Left renal pelvis (tissue), 4 donors: ENCODE measurements at places on chromosomes 7 and 10.
A peak's percentile ranks its signal among the peaks of the same experiment; 100 is the strongest.

- no peak for DNase-seq
Measured at GRCh38 chr10:132993271-132994184, 51.2 kb upstream of the CFAP46 start.

DNA sequence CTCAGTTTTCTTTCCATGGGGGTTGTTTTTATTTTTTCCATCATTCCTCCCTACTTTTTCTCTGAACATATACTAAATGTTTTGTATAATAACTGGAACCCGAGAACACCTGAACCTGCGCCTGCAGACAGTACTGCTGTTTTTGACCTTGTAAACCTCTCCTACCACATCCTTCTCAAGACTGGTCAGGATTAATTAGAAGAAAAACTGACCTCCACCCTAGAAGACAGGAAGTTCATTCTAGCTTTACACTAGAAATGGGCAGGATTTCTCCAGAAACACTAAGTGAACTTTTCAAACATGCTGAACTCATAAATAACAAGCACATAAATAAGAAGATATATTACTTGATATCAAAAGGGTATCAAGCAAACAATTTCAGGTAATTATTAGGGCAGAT is 751 bp upstream of the HYCC1 start:
- DNase-seq: no peak

DNA sequence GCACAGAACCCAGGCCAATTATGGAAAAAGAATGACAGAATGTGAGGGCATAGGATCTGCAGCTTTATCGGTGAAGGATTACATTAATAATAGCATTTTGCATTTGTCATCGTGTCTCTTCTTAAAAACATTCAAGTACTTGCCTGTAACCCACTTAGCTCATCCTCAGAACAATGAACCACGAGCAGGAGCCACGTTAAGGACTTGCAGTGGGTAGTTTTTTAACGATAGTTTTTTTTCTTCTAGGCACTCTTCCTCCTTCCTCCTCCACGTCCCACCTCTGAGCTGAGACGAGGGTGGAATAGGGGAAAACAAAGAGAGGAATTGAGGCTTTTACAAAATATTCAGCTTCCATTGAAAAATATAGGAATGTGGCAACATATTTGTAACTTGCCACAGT is 27.1 kb downstream of the CDHR3 start:
- no peak for DNase-seq

DNA sequence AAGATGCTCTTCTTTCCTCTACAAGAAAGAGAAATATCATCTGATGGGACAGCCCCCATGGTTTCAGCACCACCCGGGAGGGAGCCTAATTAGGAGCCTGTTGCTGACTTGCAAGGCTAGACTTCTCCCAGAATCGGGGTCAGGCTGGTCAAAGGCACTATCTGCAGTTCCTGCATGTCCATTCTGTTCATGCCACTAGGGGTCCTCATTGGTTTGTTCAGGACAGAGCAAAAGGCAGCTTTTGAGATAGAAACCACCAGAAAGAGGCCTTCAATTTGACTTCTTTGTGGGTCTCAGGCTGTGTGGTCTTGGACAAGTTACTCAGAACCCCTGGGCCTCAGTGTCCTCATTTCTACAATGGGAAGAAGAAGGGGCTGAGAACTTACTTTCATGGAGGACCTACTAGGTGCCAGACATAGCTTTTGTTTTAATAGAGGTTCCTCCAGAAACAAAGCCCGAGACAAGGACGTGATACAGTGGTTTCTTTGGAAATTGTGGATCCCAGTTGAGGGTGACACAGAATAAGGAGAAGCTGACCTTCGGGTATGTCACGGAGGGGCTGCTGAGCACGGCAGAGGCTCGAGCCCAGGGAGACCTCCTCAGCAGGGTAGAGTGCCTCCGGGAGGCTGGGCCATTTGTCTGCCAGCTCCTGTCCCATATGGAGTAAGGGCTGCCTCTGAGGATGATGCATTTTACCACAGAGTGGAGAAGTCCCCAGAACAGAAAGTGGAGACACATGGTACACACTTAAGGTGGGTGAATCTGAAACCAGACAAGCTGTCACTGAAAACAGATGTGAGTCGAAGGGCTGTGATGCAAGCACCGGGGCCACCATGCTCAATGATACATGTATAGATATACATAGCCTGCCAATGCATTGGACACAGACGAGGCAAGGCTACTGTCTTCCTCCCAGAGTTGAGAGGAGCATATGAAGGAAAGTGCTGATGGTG is 33.1 kb upstream of the NEUROD6 start:
- peak; percentile 14 for DNase-seq

DNA sequence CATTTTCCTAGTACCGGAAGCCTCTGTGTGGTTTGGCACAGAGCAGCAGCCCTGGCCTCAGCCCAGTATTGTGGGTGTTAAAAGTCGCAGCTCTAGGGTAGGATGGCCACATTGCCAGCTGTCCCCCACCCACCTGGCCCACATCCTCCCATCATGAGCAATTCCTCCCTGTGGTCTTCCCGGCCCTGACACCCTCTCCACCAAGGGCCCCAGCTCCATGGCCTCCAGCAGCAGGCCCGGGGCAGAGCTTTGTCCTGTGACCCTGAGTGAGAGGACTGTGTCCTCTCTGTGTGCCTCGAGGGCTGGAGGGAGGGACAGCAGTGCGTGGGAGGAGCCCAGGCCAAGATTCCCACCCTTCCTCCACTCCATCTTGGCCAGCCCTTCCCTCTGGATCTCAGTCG is 93.7 kb downstream of the MYL10 start:
- DNase-seq: no peak

DNA sequence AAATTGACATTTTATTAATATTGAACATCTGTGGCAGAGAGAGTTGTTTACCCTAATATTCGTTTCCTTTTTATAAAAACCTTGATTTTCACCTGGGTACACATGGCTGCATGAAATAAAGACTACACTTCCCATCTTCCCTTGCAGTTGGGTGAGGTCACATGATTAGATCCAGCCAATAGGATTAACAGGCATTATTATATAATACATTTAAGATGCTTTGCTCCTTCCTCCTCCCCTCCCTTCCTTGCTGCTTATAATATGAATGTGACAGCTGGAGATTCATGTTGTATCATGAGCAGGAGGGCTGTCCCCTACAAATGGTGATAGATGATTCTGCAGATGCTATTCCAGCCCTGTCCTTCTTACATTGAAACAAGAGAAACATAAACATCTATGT is 146.6 kb downstream of the SH2D4B start:
- no peak for DNase-seq

- DNase-seq: no peak
Measured at GRCh38 chr7:55554038-55554437, 18.3 kb downstream of the VOPP1 start.

- DNase-seq: no peak
Measured at GRCh38 chr7:24764972-24765744, 7.9 kb upstream of the GSDME start.

- DNase-seq: no peak
Measured at GRCh38 chr10:575402-576129, 113.9 kb downstream of the DIP2C start.

DNA sequence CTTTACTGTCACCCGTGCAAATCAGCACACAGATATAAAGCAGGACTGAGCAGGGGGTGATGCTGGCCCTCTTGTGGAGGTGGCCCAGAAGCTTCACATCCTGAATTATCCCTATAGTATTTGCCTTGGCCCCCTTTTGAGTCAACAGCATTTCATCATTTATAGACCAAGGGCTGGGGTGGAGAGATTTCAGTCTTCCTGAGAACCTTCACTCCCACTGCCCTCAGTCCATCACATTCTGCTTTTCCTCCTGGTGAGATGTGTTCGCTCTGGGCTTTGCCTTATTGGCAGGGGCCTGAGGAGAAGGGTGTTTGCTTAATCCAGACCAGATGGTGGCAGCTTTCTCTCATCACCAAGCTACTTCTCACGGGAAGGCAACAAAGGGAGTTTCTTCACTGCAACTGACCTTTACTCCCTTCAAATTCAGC is 47.7 kb downstream of the NOC3L start:
- DNase-seq: no peak

GRCh38 chr7:125136755-125137532 is 207.3 kb upstream of the POT1 start:
- no peak for DNase-seq

DNA sequence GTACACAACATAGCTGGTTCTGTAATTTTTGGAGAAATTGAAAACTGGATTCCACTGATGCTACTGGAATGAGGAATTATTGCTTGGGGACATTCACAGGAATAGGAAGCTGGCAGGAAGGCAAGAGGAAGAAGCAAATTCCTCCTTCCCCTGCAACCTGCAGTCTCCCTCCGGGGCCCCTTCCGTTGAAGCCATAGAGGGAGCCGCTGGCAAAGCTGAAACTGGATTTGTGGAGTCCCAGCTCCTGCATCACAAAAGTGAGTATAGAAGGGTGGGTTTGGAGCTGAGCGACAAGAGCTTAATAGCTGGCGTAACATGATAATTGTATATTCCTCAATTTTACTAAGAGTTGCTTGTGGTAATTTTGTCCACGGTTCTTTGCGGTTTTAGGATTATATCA is 190.8 kb downstream of the ADRA2A start:
- no peak for DNase-seq

DNA sequence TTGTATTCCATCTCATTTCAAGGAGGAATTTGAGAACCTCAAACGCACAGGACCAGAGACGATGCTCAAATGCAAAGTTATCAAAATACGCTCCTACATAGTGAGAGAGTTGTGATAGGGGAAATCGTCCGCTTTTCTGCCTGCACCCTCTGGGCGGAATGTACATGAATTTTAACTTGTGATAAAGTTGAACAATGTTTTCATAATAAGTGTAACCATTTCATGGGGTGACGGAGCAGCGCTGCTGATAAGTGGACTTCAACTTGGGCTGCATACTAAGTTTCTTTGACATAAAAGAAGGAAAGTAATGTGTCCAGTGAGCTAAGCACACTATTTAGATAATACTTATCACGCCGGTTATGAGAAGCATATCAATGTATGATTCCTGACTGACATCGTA is 497.5 kb upstream of the MGMT start:
- no peak for DNase-seq
